Regular cardiac myocyte (primary cell): ENCODE measurements at places on chromosomes 4 and X. TPM values are rescaled to one million over a fixed set of nuclear protein-coding genes. Genes with fewer than 3 reads are reported as not detected.

The SERTM2 gene
- total RNA-seq, result under 0.01 and 0.19 TPM in 2 replicates

The TRAM1L1 gene
- total RNA-seq, result 3.3 and 3.9 TPM in 2 replicates

The ZBTB49 gene
- total RNA-seq, result 2.7 and 3.4 TPM in 2 replicates

The DRD5 gene
- total RNA-seq, result not detected in 2 replicates

The MID1 gene
- 10.2 and 19.7 TPM in 2 replicates for total RNA-seq

The RIPPLY1 gene
- not detected in 2 replicates for total RNA-seq

The GASK1B gene
- total RNA-seq, result 33.0 and 81.7 TPM in 2 replicates

The SLC16A2 gene
- total RNA-seq, result 7.3 and 15.2 TPM in 2 replicates

The SPARCL1 gene
- total RNA-seq, result 0.56 and 0.58 TPM in 2 replicates

The RTL5 gene
- total RNA-seq, result 2.0 and 3.3 TPM in 2 replicates

The MAOB gene
- under 0.01 and 0.56 TPM in 2 replicates for total RNA-seq

The KIT gene
- total RNA-seq, result 2.8 and 3.8 TPM in 2 replicates

The RLIM gene
- total RNA-seq, result 66.3 and 70.8 TPM in 2 replicates

The HGFAC gene
- not detected in 2 replicates for total RNA-seq

The CT45A1 gene
- not detected in 2 replicates for total RNA-seq

The TRIM60 gene
- total RNA-seq, result not detected in 2 replicates

The PLAC1 gene
- total RNA-seq, result under 0.01 TPM in 1 of 2 replicates, not detected in the other

The ODAM gene
- total RNA-seq, result not detected in 2 replicates

The ASB12 gene
- not detected in 2 replicates for total RNA-seq

The CC2D2A gene
- 13.4 and 17.8 TPM in 2 replicates for total RNA-seq

The TMEM128 gene
- 23.8 and 24.0 TPM in 2 replicates for total RNA-seq
